ENCODE measurements at places on chromosomes 1 and 21. TPM values are rescaled to one million over a fixed set of nuclear protein-coding genes. Genes with fewer than 3 reads are reported as not detected.

TMEM79 gene
- 2.2 TPM for polyA plus RNA-seq

SYTL1 gene
- polyA plus RNA-seq: 2.5 TPM

TMEM240 gene
- not detected for polyA plus RNA-seq

HSD3B1 gene
- not detected for polyA plus RNA-seq

DNA sequence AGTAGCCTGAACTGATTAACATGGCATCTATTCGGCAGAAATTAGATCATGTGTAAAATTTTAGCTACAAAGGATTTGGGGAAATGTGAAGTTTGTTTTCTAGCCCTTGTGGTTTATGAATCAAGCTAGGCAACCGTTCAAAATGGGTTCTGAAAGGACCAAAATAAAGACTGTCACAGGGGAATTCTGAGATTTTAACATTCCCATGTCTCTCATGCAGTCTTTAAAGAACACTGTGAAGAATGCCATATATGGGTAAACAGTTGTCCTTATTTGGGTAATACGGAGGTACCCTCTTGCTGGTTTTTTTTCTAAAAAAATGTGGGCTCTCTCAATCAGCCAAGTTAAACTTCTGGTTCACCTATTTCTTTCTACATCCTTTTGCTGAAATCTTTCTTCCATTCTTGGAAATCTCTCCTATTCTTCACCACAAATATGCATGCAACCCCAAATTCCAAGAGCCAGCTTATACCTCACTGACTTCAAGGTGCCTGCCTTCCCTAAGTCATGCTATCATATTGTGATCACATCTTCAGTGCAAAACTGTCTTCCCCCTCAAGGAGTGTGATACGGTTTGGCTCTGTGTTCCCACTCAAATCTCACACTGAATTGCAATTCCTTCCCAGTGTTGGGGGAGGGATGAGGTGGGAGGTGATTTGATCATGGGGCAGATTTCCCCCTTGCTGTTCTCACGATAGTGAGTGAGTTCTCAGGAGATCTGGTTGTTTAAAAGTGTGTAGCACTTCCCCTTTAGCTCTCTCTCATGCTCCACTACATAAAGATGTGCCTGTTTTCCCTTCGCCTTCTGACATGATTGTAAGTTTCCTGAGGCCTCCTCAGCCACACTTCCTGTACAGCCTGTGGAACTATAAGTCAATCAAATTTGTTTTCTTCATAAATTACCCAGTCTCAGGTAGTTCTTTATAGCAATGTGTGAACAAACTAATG, 308.7 kb downstream of the TTLL7 start:
- no peak overlapping the region for H3K4me3 ChIP-seq
- no peaks in the 10 kb centered on the region for H3K36me3 ChIP-seq
- no peak overlapping the region for H3K27ac ChIP-seq
- H3K4me1 ChIP-seq: peaks cover 6% of the 10 kb centered on the region
- no peak for DNase-seq

GRCh38 chr21:45304945-45305344, 17.2 kb upstream of the POFUT2 start:
- no peaks in the 10 kb centered on the region for H3K27me3 ChIP-seq
- no peaks in the 10 kb centered on the region for H3K36me3 ChIP-seq
- no peak overlapping the region for H3K27ac ChIP-seq
- DNase-seq: no peak
- H3K4me3 ChIP-seq: no peak overlapping the region
- peaks cover 4% of the 10 kb centered on the region for H3K4me1 ChIP-seq

GRCh38 chr1:15245593-15246360, 1.2 kb upstream of the FHAD1 start:
- H3K27me3 ChIP-seq: no peaks in the 10 kb centered on the region
- DNase-seq: no peak
- H3K4me3 ChIP-seq: no peak overlapping the region
- no peaks in the 10 kb centered on the region for H3K4me1 ChIP-seq
- no peaks in the 10 kb centered on the region for H3K36me3 ChIP-seq

GRCh38 chr1:248165186-248165585, 9.4 kb upstream of the OR2M2 start:
- H3K27ac ChIP-seq: no peak overlapping the region
- no peak for DNase-seq
- no peak overlapping the region for H3K4me3 ChIP-seq
- H3K36me3 ChIP-seq: no peaks in the 10 kb centered on the region
- H3K4me1 ChIP-seq: no peaks in the 10 kb centered on the region

- peak overlapping the region; percentile 78 for H3K27ac ChIP-seq
- peaks cover 3% of the 10 kb centered on the region for H3K4me1 ChIP-seq
- peak; percentile 13 for DNase-seq
- peaks cover 3% of the 10 kb centered on the region for H3K36me3 ChIP-seq
- no peaks in the 10 kb centered on the region for H3K27me3 ChIP-seq
Measured at GRCh38 chr1:156126630-156127534, 12.4 kb downstream of the LMNA start.

Data from small intestine (tissue), 16 donors.